ENCODE measurements at places on chromosomes 2 and 18.

DNA sequence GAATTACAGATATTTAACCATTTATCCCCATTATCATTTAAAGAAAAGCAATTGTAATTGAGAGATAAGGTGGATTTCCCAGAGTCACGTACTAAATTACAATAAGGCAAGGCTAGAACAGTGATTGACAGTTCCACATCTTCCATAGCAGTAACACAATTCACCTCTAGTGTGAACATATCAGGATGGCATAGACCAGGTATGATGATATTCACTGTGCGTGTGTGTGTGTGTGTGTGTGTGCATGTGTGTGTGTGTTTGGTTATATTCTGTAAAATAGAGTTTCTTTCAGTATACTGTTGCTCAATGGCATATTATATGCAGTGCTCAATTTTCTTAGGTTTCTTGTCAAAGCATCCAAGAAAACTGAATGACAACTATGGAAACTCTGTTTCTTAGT is 1.7 kb downstream of the SCN2A start:
- DNase-seq: no peak

- DNase-seq: no peak
These were observed 42.6 kb downstream of the TTR start for GRCh38 chr18:31634331-31634713.

GRCh38 chr18:63366213-63367052 is 573 bp downstream of the KDSR start:
- DNase-seq: peak; percentile 61

- no peak for DNase-seq
These were observed 203.9 kb upstream of the ALPP start for GRCh38 chr2:232174662-232175061.

DNA sequence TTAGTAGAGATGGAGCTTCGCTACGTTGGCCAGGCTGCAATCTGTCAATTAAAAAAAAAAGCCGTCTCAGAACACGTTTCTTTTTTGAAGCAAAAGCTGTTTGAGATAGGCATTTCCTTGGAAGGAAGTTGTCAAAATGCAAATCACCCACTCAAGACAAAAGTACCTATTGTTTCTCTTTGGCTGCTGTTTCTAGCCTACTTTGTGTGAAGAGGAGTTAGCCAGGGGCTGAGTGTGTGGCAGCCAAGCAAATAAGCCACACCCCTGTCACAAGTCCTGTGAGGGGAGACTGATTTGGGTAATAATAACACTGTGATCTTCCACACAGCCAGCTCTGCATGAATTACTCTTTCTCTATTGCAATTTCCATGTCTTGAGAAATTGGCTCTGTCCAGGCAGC is 47.4 kb upstream of the CDCA7 start:
- DNase-seq: no peak

- no peak for DNase-seq
These were observed 275.3 kb upstream of the NCKAP5 start for GRCh38 chr2:133843551-133843950.

- DNase-seq: no peak
These were observed 1411.8 kb downstream of the LRP1B start for GRCh38 chr2:140718999-140719398.

- DNase-seq: no peak
These were observed 67.1 kb upstream of the MAP4K4 start for GRCh38 chr2:101630224-101630949.

GRCh38 chr2:201707753-201708152 is 9.3 kb upstream of the MPP4 start:
- DNase-seq: no peak

DNA sequence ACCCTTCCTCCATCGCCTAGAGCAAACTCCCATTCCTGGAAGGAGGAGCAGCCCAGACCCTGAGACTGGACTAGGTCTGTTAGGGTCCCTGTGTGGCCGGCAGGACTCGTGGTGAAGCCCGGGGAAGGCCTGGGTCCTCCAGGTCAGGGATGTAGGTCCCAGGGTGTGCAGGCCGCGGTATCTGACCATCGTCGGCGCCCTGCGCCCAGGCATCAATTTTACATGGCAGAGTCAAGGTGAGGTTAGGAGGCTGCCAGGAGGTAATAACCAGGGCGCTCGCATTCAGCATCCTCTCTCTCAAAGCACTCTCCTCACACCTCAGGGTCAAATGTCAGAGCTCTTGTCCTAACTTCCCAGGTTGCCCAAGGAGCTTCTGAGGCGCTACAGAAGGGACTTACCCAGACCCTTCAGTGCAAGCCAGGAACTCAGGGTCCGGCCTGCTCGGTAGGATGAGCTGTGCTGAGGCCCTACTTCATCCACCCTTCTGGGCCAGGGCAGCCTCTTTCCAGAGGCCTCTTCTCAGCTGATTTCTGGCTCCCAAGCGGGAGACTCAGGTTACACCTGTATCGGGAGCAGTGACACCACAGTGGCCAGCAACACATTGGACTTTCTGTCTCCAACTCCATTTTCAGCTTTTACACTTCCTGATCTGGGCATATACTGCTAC is 628 bp downstream of the SH2D6 start:
- DNase-seq: no peak

DNA sequence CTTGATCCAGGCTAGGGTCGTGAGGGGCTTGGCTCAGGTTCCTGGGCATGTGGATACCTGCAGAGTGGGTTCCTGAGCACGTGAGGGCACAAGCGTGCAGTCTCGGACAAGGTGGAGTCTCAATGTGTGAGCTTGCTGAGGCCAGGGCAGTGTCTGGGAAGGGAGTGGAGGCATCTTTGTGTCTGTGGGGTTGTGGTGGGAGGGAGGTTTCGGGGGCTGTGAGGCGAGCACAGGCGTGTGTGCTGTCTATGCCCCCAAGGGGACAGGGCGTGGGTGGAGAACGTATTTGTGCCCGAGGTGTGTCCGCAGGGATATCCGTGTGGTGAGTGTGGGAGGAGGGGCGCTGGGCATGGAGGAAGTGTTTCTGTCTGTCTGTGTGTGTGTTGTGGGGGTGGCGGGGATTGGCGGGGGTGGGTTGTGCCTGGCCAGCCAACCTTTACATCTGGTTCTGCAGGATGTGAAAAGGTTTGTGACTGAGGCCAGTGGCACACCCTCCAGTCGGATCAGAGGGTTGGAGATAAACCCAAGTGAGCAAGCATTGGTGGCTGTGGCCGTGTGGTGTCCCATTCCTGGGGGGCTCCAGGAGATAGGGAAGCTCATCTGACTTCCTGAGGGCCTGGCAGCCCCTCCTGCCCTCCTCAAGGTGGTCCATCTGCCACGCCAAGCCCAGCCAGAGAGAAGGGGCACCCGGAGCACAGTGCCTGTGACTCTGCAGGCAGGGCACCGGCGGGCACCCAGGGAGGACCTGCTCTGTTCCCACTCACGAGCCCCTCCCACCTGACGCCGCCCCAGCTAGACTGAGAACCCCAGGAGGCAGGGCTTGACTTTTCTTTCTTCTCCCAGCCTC is 57.1 kb downstream of the ZFP36L2 start:
- no peak for DNase-seq

GRCh38 chr18:74303936-74304335 is 11.7 kb upstream of the C18orf63 start:
- DNase-seq: no peak

DNA sequence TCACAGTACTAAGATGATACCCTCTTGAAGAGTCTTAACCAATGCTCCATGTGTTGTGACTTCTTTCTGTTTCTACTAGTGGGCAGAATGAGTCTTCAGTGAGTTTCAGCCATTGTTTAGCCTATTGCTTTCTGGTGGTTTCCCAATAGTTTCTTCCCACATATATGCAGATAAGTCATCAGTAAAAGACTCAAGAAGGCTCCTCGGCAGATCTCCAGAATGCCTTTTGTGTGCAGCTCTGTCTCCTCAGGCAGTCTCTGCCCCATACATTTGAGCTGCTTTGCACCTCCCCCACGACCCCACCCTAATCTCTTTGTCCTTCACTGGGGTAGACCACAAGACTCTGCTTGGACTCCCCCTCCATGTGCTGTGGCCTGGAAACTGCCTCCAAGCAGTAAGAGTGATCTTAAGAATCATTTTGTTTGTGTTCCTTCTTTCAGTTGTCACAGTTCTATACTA is 71.6 kb upstream of the CHRNA1 start:
- DNase-seq: peak; percentile 54

GRCh38 chr2:72141881-72142451 is 5.7 kb downstream of the CYP26B1 start:
- no peak for DNase-seq

- no peak for DNase-seq
These were observed 13.7 kb downstream of the VAPA start for GRCh38 chr18:9927392-9928063.

DNA sequence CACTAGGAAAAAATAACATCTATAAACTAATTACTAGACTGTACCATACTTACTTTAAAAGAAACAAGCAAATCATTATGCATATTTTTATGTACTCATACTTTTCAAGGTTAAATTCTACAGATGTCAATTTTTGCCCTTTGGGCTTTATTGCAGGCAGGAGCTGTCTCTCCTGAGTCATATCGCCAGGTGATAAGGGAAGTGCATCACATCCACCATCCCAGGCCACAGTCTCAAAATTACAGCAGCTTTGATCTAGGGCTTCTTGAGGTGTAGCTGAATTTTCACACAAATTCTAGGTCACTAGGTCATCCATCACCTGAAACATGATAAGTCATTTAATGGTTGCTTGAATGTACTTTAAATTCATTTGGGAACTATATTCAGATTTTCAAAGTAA is 38.4 kb upstream of the FRZB start:
- DNase-seq: no peak
